Inflammatory macrophage (primary cell): ENCODE measurements at places on chromosomes 13 and 19.

DNA sequence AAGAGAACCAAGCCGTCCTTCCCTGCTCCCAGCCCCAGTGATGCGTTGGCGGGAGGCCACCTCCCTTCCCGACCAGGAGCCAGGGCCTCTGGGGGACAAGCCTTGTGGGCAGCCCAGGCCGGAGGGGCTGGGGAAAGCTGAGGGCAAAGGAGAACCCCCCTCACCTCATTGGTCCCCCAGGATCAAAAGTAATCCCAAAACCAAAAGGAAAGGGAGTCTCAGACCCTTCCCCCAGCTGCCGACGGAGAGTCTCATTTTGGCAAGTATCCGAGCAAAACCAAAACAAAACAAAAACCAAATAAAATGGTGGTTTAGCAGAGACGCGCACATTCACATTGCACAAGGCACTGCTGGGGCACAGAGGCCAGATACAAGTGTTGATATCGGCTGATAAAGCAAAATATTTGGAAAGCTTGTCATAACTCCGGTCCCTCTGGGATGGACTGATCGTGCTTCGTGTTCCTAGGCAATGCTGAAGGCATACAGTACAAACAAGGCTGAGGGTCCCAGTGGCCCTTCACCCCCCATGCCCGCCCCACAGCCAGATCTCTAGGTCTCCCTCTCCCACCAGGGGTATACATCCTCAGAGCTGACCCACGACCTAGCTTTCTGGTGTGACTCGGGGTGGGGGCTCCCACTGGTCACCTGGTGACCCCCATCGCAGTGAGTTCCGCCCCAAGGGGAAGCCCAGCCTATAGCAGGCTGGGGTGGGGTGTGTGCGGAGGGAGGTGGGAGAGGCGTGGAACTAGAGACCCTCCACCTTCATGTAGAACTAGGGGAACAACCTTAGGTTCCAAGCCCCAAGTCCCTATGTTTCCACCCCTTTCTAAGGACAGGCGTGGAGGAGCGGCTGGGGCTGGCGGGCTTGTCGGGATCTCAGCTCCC lies 2.1 kb downstream of the CEBPA start:
- peak; percentile 33 for DNase-seq

GRCh38 chr13:28503182-28503967 lies 8.4 kb upstream of the FLT1 start:
- DNase-seq = no peak

DNA sequence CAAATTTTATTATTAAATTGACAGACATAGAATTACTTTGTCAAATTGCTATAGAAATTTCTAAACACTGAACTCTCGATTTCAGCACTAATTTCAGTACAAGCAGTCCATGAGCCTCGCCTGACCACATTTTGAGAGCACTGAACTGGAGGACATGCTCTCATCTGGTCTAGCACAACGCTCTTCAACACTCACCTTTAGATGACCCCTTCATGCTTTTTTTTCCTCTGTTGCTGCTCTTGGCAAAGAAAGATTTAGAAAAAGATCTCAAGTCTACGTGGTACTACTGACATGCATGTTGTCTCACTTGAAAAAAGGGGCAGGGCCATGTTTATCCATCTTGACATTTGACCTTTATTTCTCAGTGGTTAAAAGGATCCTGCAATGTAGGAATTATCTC lies 981.5 kb downstream of the DIAPH3 start:
- no peak for DNase-seq

DNA sequence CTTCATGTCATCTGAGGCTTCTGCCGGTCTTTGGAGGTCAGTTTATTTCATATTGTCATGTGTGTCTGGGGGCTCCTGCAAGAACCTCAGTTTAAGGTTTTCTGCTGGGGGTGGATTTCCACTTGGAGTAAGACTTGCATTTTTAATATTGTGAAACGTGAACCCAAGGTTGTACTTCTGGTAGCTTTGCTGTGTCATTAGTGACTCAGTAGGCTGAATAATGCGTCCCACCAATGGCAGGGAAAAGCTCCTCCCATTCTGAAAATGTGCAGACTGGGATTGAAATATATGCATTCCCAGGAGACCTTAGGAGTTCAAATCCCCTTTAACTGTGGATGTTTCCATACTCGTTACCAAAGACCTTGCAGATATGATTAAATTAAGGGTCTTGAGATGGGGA lies 46.2 kb downstream of the ING1 start:
- DNase-seq = no peak

GRCh38 chr13:51849145-51850101 lies 4.4 kb upstream of the TMEM272 start:
- DNase-seq = peak; percentile 82

DNA sequence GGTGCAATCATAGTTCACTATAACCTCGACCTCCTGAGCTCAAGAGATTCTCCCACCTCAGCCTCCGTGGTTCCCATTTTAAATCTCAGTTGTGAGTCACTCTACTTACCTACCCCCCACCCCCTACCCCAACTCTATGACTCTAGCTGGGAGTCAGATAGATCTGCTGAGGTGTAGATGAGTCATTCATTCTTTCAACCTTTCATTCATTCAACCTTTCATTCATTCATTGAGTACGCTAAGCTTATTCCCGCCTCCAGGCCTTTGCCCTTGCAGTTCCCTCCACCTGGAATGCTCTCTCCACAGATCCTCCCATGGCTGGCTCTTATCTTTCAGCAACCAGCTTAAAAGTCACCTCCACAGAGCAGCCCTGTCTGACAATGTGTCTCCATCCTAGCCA lies 1.1 kb upstream of the MAST1 start:
- no peak for DNase-seq

DNA sequence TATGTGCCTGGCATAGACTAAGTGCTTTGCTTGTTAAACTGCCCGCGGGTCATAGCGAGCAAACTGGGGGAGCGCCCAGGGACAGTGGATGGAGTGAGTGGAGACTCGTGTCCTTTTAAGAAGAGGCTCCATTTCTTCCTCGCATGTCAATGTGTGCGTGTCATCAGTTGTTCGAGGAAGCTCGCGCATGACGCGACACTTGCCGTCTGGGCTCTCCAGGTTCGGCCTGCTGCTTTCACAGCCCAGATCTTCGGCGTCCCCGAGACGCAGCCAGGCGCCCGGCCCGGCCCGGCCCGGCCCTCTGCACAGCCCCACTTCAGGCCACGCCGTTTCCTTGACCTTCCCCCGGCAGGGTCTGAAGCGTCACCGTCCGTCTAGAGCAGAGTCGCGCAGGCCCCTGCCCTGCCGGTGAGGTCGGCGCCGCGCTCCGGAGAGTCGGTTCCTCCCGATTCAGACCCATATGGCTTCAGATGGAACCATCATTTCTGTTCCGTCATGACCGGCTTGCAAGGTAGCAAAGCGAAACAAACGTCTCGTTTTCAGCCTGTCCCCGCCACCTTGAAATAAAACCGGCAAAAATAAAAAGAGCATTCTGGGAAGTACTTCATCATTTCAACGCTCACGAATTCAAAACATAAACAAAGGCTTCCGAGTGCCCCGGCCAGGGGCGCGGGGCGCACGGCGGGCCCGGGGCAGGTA lies 599 bp upstream of the ARHGEF7 start:
- no peak for DNase-seq

DNA sequence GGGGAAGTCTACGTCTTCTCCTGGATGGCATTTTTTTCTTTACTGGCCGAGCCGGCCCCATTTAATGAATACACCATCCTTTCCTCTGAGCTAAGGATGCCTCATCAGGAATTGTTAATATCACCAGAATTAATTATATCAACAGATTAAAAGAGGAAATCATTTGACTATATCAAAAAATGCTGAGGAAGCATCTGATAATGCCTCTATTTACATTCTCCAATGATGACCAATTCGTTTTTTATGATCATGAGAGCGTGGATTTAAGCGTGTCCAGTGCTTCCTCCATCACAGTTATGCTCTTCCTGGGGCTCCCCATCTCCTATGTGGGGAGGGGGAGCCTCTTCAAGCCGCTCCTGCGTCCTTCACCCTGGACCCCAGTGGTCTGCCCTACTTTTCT lies 58.7 kb downstream of the TUBGCP3 start:
- DNase-seq = no peak

- peak; percentile 45 for DNase-seq
These were observed 2.7 kb downstream of the ARGLU1 start for GRCh38 chr13:106565127-106565775.

DNA sequence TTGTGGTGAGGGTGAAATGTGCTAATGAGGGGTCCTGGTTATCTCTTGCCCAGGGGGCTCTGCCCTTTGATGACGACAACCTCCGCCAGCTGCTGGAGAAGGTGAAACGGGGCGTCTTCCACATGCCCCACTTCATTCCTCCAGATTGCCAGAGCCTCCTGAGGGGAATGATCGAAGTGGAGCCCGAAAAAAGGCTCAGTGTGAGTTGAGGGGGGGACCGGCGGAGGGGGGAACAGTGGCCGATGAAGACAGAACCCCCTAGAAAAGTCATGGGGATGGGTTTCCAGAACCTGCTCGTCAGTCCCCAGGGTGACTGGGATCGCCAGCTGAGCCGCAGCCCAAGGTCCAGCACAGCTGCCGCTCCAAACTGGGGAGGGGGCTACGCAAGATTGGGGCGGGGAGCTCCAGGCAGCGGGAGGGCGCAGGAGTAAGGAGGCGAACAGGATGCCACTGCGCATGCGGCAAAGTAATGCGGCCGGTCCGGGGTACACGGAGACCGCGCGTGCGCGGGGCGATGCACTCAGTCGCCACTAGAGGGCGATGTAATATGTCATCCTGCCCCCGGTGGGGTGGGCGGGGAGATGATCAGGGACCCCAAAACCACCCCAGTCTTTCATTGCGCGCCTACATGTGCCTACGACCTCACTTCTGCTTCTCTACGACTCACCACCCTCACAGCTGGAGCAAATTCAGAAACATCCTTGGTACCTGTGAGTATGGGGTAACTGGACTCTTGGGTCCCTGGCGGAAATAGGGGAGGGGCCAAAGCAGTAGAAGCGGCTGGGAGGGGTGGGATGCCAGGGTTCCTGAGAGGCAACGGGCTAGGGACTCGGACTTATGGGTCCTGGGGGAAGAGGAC lies 17.9 kb downstream of the BRSK1 start:
- DNase-seq = peak; percentile 90

DNA sequence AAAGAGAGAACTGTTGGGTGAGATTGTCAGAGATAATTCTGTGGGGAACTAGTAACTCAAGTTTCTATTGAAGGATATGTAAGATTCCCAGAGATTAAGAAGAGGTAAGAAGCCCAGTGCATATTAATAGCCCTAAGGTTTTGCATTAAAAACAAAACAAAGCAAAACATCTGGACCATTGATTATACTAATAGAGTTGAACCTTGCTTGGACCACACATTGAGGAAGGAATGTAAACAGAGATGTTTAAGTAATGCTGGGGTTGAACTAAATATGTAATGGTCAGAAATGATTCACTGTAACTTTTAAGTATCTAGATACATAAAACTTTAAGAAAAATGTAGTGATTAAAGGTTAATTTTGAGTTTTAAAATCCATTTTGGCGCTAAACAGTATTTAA lies 1770.0 kb downstream of the PCDH9 start:
- no peak for DNase-seq

DNA sequence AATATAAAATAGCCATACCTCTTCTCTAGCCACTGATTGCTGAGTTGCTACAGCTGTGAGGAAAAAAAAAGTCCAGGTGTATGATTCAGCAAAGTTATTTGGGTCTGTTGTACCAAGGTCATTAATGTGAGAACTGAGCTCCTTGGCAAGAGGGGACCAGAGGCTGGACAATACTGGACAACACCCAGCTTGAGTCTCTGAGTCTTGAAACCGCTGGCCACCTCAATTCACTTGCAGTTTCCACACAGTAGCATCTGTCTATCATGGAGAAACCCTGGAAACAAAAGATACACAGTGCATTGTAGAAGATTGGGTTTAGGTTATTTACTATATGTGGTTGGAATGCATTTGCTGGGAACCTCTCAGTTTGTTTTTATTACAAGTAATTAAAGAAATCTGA lies 60.4 kb downstream of the WDFY2 start:
- DNase-seq = no peak

GRCh38 chr19:53172889-53173288 lies 14.0 kb upstream of the ZNF347 start:
- DNase-seq = no peak

- no peak for DNase-seq
These were observed 39.6 kb downstream of the CYP2B6 start for GRCh38 chr19:41030651-41031050.

- no peak for DNase-seq
These were observed 90.0 kb downstream of the RNASEH2B start for GRCh38 chr13:50999641-51000040.

GRCh38 chr19:16901491-16902175 lies 12.8 kb downstream of the F2RL3 start:
- DNase-seq = peak; percentile 8

GRCh38 chr13:47166336-47166735 lies 269.5 kb upstream of the HTR2A start:
- no peak for DNase-seq

GRCh38 chr13:94154367-94154766 lies 325.1 kb downstream of the DCT start:
- no peak for DNase-seq

DNA sequence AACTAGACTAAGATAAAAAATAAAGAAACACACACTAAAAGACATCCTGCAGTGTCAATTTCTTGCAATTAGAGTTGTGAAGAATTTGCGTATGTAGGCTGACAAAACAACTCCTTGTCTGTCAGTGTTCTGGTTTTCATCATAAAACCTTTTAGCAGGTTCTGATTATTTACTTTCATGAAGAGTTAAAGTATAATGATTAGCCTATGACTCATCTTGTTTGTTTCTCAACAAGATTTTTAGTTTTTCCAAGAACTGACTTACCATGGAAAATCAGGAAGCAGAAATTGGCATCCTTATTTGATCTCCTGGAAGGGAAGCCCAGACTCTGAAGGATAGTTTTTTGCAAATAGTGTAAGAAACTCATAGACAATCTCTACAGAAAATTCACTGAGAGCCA lies 848.7 kb upstream of the PCDH9 start:
- no peak for DNase-seq

DNA sequence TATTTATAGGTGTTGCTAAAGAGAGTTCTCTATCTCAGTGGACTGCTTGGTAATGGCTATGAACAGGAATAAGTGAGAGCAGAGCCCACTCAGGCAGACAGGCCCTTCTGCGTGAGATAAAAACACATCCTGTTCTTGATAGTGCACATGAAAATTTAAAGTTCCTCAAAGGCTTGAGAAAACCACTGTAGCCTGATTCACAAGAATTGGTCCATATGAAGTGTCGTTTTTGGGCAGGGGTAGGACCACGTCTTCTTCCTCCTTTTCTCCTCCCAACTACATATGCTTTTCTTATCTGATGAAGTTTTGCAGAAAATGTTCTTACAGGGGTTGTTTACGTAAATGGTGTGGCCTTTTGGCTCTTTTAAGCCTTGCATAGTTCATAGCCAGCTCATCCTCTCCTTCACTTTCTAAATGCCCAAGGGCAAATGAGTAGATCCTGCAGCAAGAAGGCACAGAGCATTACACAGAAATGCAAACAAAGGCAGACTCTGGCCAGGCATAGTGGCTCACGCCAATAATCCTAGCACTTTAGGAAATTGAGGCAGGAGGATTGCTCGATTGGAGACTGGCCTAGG lies 53.8 kb downstream of the RNF6 start:
- DNase-seq = no peak
